HFF-Myc (cell line): ENCODE measurements at places on chromosomes 2 and 18.

DNA sequence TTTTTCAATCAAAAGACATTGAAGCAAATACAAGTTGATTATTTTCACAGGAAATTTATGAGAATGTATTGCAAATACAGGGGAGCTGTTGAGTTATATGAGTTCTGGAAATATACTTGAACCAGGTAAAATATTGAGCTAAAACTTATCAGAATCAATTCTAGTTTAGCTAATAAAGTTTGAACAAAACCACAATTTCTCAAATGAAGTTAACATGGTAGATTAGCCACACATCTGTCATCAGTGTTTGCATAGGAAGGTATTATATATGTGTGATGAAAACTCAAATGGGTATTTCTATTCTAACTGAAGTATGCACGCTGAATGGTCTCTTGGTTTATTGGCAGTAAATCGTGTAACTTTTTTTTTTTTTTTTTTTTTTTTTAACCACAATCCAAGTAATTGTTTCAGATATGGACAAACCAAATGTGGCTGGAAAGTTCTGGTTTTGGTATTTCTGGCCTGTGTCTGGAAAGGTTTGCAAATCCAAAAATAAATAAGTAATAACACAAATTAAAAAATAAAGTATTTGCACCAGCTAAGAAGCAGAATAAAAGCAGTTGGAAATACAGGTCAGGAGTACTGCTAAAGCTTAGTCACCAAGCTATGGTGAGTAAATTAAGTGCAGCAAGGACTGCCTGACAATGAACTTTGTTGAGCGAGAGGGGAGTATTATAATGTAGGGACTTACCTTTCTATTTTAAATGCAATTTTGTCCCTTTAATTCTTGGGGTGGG, 479.1 kb upstream of the FANCL start:
- DNase-seq, result no peak

GRCh38 chr2:143623231-143623908, 494.2 kb downstream of the ARHGAP15 start:
- no peak for DNase-seq

DNA sequence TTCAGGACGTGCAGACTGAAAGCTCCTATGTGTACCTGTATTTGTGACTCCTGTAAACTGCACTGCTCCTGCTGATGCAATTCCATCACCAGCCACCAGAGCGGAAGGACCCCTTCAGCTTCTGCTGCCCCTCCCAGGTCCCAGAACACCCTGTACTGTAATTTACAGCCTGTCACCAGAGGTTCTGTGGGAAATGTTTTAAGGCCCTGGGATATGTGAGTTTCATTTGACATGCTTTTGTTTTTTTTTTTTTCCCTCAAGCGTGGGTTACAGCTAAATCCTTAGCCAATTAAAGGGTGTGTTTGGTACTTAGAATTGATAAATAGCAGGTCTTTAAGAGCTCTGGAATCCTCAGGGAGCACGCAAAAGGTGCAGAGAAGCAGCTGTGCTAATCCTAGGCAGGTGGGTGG, 79.4 kb downstream of the KCTD1 start:
- no peak for DNase-seq

GRCh38 chr18:61703508-61703907, 189.3 kb downstream of the RNF152 start:
- no peak for DNase-seq

DNA sequence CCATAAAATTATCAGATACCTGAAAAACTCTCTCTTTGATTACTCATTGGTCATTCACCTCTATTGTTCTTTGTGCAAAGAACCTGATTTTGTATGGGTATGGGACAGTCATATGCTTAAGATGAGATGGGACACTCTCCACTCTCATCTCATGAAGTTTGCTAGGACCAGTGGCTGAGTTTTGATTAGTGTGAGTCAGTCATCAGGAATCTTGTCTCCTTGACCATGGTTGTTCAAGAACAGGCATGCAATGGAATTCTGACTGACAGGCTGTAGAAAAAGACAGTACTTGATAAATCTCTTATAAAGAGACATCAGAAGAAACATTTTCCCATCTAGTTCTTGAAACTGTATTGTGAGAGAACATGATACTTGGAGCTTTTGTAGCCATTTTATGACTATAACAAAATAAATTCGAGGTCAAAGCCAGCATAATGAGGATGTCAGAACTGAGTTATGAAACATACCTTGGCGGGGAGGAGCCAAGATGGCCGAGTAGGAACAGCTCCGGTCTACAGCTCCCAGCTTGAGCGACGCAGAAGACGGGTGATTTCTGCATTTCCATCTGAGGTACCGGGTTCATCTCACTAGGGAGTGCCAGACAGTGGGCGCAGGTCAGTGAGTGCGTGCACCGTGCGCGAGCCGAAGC, 367.0 kb downstream of the NR4A2 start:
- no peak for DNase-seq
